ENCODE measurements at places on chromosomes 6 and 20.

GRCh38 chr6:121873595-121873994 lies 438.1 kb downstream of the GJA1 start:
- DNase-seq, result no peak

DNA sequence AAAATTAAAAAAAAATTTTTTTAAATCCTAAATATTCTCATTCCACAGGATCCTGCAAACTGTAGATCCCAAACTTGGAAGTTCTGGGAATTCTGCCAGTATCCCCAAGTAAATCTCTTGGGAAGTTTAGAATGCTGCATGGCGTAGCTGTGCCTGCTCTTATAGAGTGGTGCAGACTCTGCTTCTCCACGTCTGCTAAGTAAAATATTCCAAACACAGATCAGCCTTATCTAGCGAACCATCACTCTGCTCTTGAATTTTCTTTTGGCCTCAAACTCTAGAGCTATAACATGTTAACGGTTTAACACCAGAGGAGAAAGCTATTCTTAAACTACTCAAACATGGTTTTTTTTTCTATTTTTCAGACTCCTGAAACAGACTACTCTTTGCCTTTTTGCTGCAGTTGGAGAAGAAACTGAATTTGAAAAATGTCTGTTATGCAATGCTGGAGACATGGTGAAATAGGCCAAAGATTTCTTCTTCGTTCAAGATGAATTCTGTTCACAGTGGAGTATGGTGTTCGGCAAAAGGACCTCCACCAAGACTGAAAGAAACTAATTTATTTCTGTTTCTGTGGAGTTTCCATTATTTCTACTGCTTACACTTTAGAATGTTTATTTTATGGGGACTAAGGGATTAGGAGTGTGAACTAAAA lies 138.5 kb upstream of the AKAP12 start:
- no peak for DNase-seq

GRCh38 chr20:49675368-49676151 lies 38.1 kb downstream of the B4GALT5 start:
- no peak for DNase-seq

GRCh38 chr6:116580198-116580597 lies 8.9 kb downstream of the RWDD1 start:
- no peak for DNase-seq

DNA sequence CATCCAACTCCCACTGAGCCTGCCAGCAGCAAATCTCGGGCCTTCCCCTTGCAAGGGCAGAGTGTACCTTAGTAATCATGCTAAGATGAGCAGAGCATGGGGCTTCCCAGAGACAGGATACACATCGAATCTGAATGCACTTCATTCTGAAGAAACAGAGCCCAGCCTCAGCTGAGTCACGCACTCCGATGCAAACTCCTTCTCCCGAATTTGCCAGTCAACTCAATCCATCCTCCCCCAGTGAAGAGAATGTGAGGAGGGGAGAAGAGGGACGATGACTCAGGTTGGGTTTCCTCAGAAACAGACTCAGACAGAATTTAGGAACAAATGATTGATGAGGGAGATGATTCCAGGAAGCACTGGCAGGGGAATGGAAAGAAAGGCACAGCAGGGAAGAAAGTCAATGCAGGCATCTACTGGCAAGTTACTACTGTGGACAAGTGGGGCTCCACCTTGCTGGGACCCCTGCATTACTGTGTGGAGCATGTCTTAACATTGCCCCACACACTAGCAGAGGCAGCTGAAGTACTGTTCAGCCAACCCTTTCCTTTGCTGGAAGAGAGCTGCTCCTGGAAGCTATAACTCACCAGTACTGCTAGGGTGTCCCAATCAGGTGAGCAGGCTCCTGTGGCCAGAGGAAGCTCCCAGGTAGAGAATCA lies 251.6 kb downstream of the ADGB start:
- no peak for DNase-seq

DNA sequence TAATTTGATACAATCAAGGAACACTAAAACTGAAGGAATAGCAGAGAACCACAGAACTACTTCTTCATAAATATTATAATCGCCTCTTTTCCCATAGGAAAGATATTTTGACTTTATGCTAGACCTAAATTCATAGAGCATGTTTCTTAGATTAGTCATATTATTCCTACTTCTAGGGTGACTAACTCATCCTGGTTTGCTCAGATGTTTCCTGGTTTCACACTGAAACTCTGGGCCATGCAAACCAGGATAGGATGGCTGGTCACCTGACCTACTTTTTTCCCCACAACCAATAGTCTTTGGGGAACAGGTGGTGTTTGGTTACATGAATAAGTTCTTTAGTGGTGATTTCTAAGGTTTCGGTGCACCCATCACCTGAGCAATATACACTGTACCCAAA lies 42.8 kb downstream of the MMS22L start:
- DNase-seq, result peak; percentile 74

DNA sequence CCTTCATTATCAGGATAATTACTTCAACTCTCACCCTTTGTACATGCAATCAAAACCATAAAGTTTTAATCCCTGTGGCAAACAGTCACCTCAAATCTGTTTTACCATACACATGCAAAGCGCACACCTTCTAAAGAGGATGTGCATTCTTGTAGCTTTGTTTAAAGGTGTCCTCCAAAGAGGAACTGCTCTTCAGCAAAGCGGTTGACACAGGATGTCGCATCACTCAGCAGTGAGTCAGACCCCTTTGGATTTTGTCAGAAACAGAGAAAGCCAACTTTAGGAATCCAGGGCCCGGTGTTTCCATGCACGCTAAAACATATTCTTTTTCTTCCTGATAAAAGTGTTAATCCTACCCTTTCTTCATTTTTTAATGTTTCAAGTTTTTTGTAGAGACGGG lies 268.3 kb upstream of the ARID1B start:
- DNase-seq, result peak; percentile 10

- DNase-seq, result no peak
Measured at GRCh38 chr20:25281541-25281991, 33.7 kb downstream of the PYGB start.

DNA sequence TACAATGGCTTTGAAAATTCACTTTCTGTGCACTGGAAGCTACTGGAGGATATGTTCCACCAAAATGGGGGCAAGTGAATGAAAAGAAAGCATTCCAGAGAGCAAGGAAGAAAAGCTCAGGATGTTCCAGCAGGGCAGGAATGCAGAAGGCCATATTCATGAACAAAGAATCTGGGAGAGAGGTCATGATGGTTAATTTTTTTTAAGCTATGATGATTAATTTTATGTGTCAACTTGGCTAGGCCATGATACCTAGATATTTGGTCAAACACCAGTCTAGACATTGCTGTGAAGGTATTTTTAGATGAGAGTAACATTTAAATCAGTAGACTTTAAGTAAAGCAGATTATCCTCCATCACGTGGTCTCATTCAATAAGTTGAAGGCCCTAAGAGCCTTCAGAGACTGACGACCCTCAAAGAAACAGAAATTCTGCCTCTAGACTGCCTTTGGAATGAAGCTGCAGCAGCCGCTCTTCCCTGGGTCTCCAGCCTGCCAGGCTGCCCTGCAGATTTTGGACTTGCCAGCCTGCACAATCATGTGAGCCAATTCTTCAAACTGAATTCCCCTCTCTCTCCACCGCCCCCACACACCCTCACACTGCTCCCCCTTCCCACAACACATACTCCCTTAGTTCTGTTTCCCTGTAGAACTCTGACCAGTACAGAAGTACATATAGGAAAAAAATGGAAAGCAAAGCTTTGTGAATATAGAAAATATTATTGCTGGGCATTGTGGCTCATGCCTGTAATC lies 20.1 kb upstream of the GCM1 start:
- DNase-seq, result peak; percentile 44
